ENCODE measurements at places on chromosomes 4 and X. TPM values are rescaled to one million over a fixed set of nuclear protein-coding genes. Genes with fewer than 3 reads are reported as not detected.

GRCh38 chr4:1052231-1052671, 40.8 kb downstream of the FGFRL1 start:
- H3K4me1 ChIP-seq: peaks cover 12% of the 10 kb centered on the region
- no peak overlapping the region for H3K4me3 ChIP-seq

GRCh38 chr4:4805887-4806286, 53.6 kb upstream of the MSX1 start:
- H3K4me3 ChIP-seq: no peak overlapping the region
- no peak overlapping the region for H3K27ac ChIP-seq
- peaks cover 19% of the 10 kb centered on the region for H3K4me1 ChIP-seq

GRCh38 chr4:118745357-118745756, 60.2 kb downstream of the METTL14 start:
- no peak overlapping the region for H3K4me3 ChIP-seq
- H3K27me3 ChIP-seq: no peaks in the 10 kb centered on the region
- peaks cover 54% of the 10 kb centered on the region for H3K36me3 ChIP-seq
- no peak for DNase-seq

DNA sequence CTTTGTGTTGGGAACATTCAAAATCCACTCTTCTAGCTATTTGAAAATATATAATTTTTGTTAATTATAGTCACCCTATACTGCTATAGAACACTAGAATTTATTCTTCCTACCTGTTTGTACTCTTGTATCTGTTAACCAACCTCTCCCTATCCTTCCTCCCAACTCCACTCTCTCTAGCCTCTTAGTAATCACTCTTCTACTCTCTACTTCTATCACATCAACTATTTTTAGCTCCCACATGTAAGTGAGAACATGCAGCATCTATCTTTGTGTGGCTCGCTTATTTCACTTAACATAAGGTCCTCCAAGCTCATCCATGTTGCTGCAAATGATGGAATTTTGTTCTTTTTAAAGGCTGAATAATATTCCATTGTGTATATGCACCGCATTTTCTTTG, 537.3 kb downstream of the MID1IP1 start:
- H3K4me3 ChIP-seq: no peak overlapping the region
- no peaks in the 10 kb centered on the region for H3K4me1 ChIP-seq
- no peaks in the 10 kb centered on the region for H3K27me3 ChIP-seq
- no peak for DNase-seq

Gene TEX13C
- not detected for total RNA-seq

Gene AFM
- total RNA-seq: 0.79 TPM

All from HepG2 (cell line).